Activated CD8-positive, alpha-beta memory T cell treated with anti-CD3 and anti-CD28 coated beads for 24 hours (primary cell): ENCODE measurements at places on chromosomes 5 and 9.

GRCh38 chr9:99377790-99378775 lies 156.0 kb downstream of the SEC61B start:
- no peak for DNase-seq

- no peak for DNase-seq
These were observed 32.5 kb upstream of the SSBP2 start for GRCh38 chr5:81783401-81783800.

GRCh38 chr5:138180183-138180782 lies 1.4 kb downstream of the KIF20A start:
- no peak for DNase-seq

DNA sequence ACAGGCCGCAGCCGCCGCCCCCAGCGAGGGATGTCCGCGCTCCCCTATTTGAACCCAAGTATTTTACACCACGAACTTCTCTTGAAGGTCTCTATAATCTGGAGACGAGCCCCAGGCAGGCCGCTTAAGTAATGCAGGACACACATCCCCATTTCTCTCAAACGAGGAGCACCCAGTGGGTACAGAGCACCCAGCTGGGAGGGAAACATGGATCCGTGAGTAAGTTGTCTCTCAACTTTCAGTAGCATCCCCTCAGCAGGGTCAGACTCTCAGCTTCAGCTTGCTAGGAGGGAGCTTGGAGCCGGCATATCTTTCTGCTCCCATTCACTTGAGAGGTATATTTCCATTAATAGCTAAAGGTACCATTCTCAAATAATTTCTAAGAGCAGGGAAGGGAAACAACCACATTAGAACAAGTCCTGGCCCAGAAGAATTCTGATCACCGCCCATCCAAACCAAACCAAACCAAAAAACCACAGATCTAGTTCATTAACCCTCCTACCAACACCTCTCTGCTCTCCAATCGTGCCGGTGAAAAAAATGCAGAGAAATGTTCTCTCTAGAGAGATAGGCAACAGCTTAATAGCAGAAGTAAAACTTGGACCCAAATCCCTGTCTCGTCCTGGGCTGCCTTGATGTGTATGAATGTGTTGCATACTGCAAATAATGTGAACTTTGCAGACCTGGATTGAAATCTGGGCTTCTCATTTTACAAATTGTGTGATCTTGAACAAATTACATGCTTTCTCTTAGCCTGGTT lies 910 bp downstream of the TDRD7 start:
- DNase-seq = no peak

DNA sequence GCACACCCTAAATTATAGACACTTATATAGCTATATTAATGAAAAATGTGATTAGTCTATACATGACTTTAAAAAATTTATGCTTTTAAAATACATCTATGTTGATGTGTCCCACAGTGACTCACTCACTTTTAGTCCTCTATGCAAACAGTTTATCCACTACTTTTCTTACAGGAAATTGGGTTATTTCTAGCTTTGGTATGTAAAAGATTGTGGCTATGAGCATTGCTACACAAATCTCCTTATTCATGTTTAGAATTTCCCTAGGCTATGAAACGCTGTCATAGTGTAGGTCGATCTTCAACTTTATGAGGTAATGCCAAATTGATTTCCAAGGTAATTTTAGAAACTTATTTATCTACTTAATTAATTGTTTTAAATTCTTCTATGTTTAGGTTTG lies 687.4 kb downstream of the PRR16 start:
- no peak for DNase-seq

DNA sequence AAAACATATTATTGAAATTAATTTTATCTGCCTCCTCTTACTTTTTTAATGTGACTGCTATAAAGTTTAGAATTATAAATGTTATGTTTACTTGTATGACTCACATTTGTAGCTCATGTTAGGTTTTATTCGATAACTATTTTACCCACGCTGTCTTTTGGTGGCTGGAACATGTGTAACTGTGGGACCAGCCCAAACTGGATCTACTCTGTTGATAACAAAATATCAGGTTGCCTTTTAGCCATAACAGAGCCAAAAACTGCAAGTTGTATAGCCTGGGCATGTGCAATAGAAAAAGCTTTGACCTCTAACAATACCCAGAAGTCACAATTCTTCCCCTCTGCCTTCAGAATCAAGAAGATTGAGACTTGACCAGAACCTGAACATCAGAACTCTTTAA lies 356.5 kb downstream of the PRELID2 start:
- DNase-seq = no peak

DNA sequence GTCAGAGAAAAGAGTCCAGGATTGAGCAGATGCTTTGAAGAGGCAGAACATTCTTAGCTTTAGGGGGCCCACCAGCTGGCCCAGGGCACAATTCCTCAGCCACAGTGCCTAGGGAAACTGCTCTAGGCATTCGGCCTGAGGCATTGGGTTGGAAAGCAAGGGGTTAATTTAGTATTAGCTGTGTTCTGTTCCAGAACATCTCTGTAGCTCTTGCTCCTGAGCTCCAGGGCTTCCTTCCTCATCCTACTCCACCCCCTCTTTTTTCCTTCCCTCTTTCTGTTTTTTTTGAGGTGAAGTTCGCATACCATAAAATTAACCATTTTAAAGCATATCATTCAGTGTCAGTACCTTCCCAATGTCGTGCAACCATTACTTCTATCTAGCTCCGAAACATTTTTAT lies 74.5 kb upstream of the PANK3 start:
- no peak for DNase-seq

DNA sequence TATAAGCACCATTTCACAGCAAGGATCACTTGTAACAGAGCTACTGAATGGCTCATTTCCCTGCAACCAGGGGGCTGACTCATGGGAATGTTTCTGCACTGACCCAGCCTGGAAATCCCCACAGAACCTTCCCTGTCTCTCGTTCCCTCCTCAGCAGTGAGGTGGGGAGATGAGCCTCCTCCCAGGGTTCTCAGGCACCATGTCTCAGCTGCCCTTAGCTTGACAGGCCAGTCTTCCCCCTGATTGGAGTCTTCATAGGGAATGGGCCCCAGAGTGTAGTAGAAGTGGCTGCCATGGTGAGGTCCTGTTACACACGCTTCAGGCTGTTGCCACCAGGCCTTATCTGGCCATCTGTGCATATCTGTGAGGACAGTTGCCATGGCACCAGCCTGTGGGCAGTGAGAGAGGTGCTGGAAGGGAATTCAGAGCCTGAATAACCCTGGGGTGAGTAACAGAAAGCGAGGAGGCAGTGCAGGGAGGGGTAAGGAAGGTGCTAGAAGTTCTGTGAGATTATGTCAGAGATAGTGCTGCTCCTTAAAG lies 324.4 kb downstream of the ENC1 start:
- no peak for DNase-seq

DNA sequence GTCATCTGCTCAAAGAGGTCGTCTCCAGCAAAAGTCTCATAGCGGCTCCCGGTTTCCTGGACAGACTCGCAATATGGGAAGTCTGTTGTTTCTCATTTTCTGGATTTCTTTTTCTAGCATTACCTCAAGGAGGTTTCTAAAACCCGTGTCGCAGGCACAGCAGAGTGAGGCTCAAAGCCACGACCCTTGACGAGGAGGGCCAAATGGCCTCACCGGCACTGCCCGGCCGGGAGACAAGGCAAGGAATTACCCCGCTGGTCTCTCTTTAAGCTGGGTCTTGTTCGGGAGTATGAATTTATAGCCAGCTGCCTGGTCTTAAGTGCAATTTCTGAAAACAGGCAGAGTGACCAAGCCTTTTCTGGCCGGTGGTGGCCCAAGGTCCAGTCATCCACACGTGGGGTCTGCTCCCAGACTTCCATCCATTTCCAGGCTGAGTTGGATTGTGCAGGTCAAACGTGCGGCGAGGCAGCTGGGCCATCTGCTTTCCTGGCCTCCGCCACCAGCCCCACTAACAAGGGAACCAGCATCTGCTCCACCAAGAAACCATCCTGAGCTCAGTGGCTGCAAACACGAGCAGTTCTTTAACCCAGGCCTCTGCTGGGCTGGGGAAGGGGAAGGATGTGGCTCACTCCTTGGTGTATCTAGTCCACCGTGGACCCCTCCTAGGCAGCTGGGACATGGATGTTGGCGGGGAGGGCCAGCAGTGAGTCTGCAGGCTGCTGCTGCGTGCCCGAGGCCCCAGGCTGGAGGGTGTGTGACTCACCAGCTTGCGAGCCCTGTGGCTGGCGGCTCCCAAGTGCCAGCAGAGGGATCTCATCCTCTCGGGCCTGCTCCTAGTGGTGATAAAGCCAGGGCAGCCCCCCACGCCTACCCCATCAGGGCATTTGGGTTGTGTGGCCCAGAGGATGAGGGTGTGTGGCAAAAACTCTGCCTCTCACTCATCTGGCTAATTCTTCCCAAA lies 55.6 kb upstream of the COL5A1 start:
- peak; percentile 38 for DNase-seq

- no peak for DNase-seq
These were observed 51.7 kb upstream of the FCN1 start for GRCh38 chr9:134969156-134970045.

GRCh38 chr9:136923881-136924280 lies 20.7 kb downstream of the FBXW5 start:
- DNase-seq = no peak

- DNase-seq = no peak
These were observed 162.1 kb upstream of the FST start for GRCh38 chr5:53318303-53318702.

- no peak for DNase-seq
These were observed 40.3 kb downstream of the SERINC5 start for GRCh38 chr5:80215523-80215922.

- no peak for DNase-seq
These were observed 160.2 kb upstream of the DAPK1 start for GRCh38 chr9:87337335-87338087.

GRCh38 chr5:15966066-15966640 lies 213.4 kb downstream of the MARCHF11 start:
- DNase-seq = no peak
